ENCODE measurements at places on chromosomes 5 and 9.
A peak's percentile ranks its signal among the peaks of the same experiment; 100 is the strongest.

DNA sequence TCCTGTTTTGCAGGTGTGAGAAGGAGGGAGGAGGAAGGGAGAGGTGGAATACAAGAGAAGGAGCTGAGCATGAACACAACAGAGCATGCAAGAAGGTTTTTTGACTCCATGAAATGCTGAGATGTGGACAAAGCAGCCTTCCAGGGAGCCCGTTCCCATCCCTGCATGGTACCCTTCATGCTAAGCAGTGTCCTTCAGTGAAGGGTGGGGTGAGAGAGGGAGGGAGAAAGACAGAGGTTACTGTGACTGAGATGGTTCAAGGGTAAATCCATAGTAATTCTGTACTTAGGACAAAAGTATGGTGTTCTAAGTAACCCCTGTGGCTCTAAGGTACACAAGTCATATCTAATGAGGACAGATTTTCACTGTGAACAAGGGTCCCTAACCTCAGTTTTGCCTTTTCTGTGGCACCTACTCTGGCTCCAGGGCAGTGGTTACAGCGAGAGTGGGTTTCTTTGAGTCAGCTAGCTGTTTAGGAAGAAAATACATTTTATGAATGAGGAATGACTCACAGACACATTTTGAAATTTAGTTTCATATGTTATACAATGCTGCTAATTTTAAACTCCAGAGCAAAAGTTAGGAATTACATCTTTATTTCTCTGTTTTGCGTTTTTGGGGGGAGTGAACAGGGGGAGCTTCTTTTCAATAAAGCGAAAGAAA lies 184.9 kb upstream of the SLC12A2 start:
- DNase-seq, result no peak

GRCh38 chr5:178234750-178235587 lies 2.4 kb upstream of the PHYKPL start:
- peak; percentile 97 for DNase-seq

DNA sequence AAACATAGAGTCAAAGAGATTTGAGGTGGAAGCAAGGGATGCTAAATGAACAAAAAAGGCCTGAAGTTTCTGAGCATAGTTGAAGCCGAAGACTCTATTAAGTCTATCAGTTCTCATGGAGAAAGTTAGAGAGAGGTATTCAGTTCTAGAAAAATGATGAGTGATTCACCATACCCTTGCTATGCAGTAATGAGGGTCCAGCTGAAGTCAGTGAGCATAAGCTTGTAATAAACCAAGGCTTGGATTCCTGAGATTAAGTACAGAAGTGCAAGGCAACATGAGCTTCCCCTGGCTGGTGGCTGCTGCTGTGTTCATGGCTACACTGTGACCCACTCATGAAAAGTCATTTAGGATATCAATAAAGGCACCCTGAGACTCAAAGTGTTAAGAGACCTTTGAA lies 129.7 kb upstream of the MTAP start:
- DNase-seq, result no peak

GRCh38 chr9:113650207-113651131 lies 186.9 kb downstream of the RGS3 start:
- no peak for DNase-seq

DNA sequence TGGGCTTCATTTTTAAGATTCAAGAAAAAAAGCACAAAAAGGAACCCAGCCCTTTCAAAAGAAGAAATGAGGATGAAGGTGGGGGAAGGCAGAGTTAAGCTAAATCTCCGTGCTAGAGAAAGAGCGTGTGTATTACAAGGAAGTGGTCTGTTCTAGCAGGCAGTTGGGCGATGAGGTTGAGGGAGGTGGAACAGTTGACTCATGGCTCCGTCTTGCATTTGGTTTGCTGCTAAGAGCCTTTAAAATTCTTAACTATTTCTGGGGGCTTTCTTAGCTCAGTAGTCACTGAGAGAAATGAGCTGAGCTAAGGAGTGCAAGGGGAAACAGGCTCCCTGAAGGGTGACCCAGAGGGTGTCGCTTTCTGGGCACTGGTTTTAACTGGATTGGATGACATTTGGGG lies 117.4 kb downstream of the GCNT1 start:
- peak; percentile 9 for DNase-seq

GRCh38 chr5:127431977-127432585 lies 85.4 kb upstream of the PRRC1 start:
- DNase-seq, result no peak

DNA sequence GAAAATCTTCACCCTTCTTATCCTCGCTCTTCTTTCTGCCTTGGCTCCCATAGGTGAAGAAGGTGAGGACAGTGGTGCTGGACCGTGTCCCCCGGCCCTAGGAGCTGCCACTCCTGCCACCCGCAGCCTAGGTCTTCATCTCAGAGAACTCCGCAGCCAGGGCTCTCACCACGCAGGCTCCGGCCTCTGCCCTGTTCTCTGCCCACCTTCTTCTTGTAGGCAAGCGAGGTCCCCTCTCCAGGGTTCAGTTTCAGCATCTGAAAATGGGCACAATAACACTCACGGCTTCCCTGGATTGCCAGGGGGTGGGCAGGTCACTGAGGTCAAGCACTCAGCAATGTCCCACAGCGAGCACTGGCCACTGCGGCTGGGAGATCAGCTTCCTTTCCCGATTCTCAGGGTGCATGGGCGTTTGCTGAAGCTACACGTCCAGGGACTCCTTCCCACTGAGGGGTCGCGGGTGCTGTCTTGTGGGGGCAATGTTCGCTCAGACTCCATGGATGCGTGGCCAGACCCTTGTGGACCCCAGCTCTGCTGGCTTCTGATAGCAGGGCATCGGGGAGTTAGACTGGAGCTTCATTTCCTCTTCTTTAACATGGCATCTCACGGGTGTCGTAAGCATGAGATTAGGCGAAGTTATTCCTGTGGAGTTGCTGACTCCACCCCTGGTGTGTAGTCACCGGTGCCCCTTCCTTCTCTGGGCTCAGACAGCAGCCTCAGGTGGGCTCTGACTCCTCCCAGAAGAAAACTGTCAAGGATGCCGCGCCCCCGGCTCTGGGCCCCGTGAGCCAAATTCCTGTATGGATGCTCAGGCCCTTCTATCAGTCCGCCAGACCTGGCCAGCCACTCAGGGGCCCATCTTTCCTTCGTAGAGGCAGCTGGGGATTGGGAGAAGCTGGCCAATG lies 145.1 kb upstream of the IRX2 start:
- DNase-seq, result no peak

Measured in H1 (cell line).